Thoracic aorta (tissue), 2 donors: ENCODE measurements at places on chromosomes 7 and 10.
A peak's percentile ranks its signal among the peaks of the same experiment; 100 is the strongest.

- no peaks in the 10 kb centered on the region for H3K36me3 ChIP-seq
- peak overlapping the region; percentile 78 for H3K27ac ChIP-seq
- H3K4me3 ChIP-seq: no peak overlapping the region
- peaks cover 45% of the 10 kb centered on the region for H3K4me1 ChIP-seq
These were observed 17.8 kb downstream of the NAPEPLD start for GRCh38 chr7:103130901-103131624.

GRCh38 chr10:44198096-44198779, 186.7 kb downstream of the CXCL12 start:
- H3K27me3 ChIP-seq: no peaks in the 10 kb centered on the region
- H3K4me3 ChIP-seq: no peak overlapping the region
- H3K4me1 ChIP-seq: peaks cover 6% of the 10 kb centered on the region
- DNase-seq: no peak
- H3K27ac ChIP-seq: no peak overlapping the region

GRCh38 chr10:12637649-12638048, 288.3 kb downstream of the CAMK1D start:
- no peak for DNase-seq
- no peak overlapping the region for H3K27ac ChIP-seq
- no peaks in the 10 kb centered on the region for H3K27me3 ChIP-seq
- no peaks in the 10 kb centered on the region for H3K36me3 ChIP-seq
- H3K4me1 ChIP-seq: no peaks in the 10 kb centered on the region
- H3K4me3 ChIP-seq: no peak overlapping the region

GRCh38 chr7:31648288-31648687, 38.7 kb upstream of the PPP1R17 start:
- H3K27ac ChIP-seq: no peak overlapping the region
- H3K36me3 ChIP-seq: no peaks in the 10 kb centered on the region
- no peaks in the 10 kb centered on the region for H3K27me3 ChIP-seq
- no peak for DNase-seq
- H3K4me3 ChIP-seq: no peak overlapping the region
